ENCODE measurements at places on chromosomes 16 and 17.

DNA sequence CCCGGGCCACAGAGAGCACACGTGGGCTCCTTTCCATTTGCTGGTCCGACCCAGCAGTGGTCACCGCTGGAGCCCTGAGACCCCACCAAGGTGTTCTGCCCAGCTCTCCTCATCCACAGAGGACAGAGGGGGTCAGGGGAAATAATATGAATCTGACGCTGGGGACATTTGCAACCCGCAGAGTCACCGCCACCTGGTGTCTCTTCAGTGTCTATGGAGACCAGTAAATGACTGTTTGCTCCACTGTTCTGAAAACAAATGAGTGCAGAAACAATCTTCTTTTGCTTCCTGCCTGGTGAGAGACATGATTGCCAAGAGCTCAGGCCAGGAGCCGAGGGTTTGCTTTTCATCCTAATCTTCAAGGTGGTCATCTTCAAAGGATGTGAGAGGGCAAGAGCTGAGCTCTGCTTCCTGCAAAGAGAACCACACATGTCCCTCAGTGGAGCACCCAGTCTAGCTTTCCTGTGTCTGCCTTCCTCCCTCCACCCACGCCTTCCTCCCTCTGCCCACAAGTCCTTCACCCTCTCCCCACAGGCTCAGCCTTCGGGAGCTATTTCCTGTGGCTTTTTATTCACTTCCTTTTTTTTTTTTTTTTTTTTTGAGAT lies 14.7 kb upstream of the KLHDC4 start:
- DNase-seq, result no peak

DNA sequence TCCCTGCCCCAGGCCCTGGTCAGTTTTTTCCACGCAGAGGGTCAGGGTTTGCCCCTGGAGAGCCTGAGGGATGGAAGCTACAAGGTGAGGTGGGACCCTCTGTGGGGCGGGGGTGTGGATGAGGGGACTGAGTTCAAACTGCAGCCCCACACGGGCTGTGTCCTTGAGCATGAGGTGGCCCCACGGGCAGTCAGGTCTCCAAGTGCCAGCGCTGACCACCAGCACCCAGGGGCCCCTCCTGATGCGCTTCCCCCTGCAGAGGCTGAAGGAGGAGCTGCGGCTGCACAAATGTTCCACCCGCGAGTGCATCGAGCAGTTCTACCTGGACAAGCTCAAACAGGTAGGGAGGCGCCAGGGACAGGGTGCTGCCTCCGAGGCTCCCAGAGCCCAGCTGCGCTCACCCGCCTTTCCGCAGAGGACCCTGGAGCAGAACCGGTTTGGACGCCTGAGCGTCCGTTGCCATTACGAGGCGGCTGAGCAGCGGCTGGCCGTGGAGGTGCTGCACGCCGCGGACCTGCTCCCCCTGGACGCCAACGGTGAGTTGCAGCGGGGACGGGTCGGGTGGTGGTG lies 4.3 kb downstream of the TSR3 start:
- DNase-seq, result no peak

GRCh38 chr17:32323811-32324491 lies 18.0 kb downstream of the C17orf75 start:
- no peak for DNase-seq

DNA sequence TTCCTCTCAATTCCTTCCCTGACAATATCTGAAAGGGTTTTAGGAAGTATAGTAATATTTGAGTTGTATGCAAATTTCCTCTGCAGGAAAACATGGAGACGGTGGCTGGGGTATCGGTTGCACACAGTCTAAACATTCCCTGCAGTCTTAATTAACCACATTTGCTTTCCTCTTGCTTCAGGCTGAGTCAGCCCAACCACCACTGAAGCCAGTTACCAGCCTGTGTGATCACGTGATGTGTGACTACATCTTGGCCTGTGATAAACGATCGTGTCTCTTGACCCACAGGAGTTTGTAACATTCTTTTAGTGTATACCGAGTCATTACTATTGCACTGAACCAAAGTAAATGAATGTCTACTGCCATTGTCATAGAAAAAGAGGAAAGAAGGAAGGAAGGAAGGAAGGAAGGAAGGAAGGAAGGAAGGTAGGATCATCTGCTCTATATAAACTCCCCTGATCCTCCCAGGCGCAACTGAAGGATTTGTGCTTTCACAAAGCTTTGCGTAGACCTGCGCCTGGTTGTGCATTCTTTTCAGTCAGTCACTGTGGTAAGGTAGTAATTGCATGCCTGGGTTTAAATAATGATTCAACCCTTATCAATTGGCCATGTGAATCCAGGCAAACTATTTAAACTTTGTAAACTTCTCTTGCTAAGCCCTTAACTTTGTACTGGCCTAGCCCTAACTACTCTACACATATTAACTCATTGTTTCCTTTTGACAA lies 280.6 kb upstream of the SALL1 start:
- DNase-seq, result no peak

- no peak for DNase-seq
Observed at GRCh38 chr16:83494459-83494858, 313.3 kb upstream of the HSBP1 start.

- no peak for DNase-seq
Observed at GRCh38 chr17:18256351-18256750, 2.2 kb downstream of the FLII start.

- DNase-seq, result no peak
Observed at GRCh38 chr16:66841366-66841765, 2.8 kb upstream of the CA7 start.

DNA sequence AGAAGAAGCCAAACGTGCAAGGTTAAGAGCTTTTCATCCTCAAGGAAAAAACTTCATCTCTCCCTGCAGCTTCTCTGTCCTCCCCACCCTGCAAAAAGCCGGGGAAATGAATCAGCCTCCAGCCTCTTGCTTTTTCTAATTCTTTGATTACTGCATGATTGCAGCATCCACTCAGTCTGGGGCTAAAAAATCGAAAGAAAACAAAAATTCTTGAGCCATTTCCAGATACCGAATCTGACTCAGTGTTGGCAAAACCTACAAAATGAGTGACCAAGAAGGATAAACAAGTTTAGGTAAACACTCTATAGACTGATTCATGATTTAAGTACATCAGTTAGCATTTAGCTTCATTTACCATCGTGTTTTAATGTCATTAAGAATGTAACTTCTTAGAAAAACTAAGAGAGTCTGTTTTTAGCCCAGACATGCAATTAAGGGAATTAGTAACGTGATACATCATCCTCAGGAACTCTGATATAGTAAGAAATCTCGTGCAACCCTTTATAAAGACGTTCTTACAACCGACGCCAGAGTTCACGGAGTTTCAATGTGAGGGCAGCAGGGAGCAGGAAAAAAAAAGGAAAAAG lies 287.3 kb upstream of the FOXF1 start:
- no peak for DNase-seq

DNA sequence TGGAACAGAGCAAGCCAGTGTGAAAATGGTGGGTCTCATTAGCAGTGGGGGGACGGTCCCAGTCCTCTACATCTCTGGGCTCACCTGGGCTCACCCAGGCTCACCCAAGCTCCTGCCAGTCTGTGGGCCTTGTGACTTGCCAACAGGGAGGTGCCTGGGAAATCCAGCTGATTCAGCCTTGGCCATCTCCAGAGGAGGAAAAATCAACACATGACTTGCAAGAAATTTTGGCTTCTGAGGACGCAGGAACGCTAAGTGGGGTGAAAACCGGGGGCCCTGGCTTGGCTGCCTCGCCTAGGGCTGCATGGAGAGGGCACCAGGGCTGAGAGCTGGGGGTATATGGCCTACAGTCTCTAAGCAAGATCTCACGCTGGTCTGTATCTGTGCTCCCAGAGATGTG lies 47.7 kb downstream of the VAC14 start:
- no peak for DNase-seq

DNA sequence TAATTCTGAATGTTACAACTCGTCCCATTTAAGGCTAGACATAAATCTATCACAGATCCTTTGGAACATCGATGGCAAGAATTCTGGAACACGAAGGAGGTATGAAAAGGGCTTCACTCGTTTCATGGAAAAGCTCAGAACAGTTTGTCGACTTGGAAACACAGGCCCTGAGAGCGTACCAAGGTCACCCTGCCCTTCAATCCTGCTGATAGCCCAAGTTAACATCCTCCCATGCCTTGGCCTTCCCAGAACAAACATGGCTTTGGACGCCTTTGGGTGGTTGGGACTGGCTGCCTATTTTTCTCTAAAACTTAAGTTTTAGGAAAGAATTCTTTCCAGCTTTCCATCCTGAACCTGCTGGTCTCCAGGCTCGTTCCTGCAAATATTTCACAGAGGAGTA lies 396.1 kb downstream of the MAF start:
- no peak for DNase-seq

DNA sequence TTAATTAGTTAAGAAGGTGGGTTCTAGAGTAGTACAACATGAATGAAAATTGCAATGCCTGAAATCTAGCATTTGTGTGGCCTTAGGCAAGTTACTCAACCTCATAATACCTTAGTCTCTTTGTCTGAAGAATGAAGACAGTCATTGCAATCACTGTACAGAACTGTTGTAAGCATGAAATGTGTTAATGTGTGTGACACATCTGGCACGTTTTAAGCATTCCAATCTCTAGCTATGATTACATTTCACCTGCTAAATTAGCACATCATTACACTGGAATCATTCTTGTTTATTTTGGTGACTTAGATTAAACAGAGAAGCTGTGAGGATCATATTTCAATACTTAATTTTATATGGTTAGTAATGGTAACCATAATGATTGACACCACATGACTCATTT lies 629.7 kb upstream of the KIF2B start:
- DNase-seq, result no peak

DNA sequence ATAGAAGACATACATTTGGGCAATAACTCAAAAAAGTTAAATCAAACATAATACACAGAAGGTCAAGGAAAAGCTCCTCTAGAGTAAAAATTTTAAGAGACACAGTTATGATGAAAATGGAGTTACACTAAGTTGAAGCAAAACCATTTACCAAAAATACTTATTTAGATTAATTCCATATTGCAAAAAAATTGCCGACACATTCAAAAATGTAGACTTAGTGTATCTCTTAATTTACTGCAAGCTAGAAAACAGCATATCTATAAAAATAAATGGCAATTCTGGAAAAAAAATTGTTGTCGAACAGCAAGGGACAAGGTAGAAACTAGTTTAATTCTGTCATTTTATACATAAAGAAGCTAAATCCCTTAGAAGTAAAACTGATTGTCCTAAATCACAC lies 248.7 kb upstream of the KIF2B start:
- DNase-seq, result no peak

- DNase-seq, result no peak
Observed at GRCh38 chr16:85838381-85838780, 38.9 kb downstream of the COX4I1 start.

GRCh38 chr16:19710991-19711545 lies 7.0 kb downstream of the KNOP1 start:
- DNase-seq, result peak; percentile 28

- no peak for DNase-seq
Observed at GRCh38 chr17:36124879-36125824, 21.5 kb downstream of the CCL4 start.

GRCh38 chr16:78915811-78916345 lies 684.7 kb downstream of the MAF start:
- DNase-seq, result no peak

DNA sequence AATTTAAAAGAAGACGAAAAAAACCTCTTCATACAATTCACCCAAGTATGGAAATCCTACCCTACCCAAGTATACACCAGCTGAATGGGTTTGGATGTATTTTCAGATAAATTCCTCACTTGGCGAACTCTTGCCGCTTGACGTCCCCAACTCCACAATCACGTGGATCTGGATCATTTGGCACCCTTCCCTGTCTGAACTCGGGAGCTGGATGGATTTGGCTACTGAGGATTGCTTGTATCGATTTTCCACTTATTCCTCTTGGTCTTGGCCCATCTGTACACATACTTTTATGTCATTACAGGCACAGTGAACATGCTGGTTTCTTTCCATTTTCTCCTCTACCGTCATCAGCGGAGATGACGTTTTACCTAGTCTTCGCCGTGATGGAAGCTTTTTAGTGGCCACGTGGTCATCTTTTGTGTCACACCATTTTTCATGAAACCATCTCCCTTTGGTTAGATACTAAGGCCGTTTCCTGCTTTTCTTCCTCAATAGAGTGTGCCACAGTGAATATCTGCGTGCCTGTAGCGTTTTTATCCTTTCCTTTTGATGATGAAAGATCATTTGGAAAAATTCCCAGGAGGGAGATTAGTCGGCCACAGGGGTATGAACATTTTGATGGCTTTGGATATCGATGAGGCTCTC lies 47.1 kb downstream of the CMIP start:
- no peak for DNase-seq

DNA sequence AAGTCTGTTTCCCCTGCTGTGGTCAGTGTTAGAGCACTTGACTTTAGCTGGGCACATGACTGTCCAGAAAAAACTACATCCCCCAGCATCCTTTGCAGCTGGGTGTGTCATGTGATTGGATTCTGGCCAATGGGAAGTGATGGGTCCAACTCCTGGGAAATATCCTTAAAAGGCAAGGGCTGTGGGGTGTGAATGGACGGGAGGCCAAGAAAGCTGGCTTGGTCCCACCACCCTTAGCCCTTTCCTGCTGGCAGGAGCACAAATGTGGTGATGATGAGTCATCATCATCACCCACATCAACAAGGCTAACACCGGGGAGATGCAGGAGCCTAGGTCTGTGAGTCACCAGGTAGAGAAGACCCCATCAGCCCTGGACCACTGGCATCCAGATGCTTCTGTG lies 341.7 kb downstream of the C16orf95 start:
- no peak for DNase-seq

- no peak for DNase-seq
Observed at GRCh38 chr16:1762196-1762878, 9.0 kb downstream of the NME3 start.

DNA sequence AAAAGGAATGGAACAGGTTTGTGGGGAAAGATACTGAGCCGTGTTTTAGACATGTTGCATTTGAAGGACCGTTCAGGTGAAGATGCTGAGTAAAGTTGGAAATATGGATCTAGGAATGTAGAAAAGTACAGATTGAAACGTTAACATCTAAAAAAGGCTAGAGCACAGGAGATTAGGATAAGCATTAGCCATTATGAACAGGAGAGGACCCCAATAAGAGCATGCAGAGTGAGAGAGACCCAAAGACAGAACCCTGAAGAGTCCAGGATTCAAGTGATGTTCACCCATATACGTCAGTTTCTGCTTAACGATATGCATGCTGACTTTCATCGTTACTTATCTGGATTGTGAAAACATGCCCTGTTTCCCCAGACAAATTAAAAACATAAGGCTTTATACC lies 140.5 kb downstream of the STX8 start:
- no peak for DNase-seq

- DNase-seq, result no peak
Observed at GRCh38 chr16:86087896-86088230, 188.9 kb downstream of the IRF8 start.

DNA sequence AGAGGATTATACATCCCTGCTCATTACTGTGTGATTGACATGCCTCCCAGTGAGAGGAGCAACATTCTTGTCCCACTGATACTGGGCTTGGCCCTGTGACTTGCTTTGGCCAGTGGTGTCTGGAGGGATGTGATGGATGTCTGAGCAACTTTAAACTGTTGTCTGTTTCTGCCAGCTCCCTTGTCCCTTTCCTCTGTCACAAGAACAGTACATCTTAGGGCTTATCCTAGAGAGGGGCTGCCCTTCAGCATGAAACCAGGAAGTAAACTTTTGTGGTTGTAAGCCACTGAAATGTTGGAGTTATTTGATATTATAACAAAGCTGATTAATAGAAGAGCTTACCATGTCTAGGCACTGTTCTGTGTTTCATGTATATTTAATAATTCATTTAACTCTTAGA lies 82.9 kb upstream of the GPRC5B start:
- no peak for DNase-seq

GRCh38 chr17:29617125-29617480 lies 5.6 kb downstream of the CORO6 start:
- peak; percentile 56 for DNase-seq
